ENCODE measurements at places on chromosomes 16 and 17.

DNA sequence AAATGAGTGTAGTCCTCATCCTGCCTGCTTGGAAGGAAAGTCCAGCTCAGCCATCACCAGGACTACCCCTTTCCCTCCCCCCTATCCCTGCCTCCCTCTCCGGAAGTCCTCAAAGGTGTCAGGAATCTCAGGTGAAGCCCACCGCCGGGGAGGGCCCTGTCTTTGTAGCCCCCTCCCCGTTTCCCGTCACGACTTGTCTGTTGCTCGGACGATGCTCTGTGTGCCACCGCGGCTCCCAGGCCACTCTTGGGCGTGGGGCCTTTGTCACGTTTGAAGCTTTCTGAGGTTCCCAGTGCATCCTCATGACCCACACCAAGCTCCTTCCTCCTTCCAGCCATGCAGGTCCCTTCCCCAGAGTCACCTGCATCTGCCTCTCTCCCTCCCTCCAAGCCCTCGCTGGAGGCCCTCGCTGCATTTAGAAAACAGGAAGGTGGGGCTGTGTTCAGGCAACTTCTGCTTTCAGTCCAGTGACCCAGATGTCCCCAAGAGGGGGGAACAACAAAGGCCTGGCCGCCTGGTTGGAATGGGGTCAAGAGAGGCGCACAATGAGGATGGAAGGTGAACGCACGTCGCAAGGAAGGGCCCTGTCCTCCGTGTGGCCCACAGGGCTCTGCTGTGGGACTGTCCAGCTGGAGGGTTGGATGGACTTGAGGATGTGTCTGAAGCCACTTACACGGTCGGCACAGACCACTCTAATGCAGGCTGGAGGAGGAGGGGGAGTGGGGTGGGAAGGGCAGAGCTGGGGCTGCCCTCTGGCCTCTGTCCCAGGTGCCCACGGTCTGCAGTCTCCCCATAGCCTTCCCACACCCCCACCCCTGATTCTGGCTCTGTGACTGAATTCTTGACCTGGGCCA lies 59.9 kb downstream of the OR1D5 start:
- no peak for DNase-seq

DNA sequence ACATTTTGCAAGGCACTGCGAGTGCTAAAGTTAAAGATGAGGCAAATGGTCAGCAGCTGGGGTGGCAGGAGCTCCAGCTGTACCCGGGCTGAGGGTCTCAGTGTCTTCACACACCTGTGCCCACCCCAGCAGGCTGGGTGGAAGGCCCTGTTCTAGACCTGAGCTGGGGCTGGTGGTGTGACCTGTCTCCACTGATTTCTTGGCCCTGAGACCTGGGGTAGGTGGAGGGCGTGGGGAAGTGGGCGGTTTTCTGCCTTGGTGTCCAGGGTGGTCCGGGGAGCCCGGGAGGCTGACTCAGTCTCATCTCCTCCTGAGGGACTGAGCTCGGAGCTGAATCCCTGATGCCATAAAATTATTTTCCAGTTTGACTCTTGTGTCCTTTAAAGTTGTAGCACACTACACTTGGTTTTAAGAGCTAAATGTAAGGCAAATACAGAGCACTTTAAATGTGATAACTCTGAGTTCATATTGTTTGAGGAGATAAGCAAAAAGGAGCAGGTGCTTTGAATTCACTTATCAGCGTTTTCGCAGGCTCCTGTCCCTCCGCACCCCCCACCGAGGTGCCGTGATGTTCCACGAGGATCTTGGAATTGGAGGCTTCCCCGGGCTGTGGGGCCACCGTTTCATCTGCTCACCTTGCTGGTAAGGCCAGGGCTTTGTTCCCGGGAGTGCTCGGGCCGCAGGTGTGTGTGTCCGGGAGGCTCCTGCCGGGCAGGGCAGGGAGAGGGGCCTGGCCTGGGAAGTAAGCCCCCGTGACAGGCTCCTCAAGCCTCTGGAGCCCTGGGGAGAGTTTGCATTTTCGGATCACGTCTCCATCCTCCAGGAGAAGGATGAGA lies 117.0 kb downstream of the AATF start:
- no peak for DNase-seq

- no peak for DNase-seq
Observed at GRCh38 chr16:9311303-9311954, 220.0 kb downstream of the HAPSTR1 start.

DNA sequence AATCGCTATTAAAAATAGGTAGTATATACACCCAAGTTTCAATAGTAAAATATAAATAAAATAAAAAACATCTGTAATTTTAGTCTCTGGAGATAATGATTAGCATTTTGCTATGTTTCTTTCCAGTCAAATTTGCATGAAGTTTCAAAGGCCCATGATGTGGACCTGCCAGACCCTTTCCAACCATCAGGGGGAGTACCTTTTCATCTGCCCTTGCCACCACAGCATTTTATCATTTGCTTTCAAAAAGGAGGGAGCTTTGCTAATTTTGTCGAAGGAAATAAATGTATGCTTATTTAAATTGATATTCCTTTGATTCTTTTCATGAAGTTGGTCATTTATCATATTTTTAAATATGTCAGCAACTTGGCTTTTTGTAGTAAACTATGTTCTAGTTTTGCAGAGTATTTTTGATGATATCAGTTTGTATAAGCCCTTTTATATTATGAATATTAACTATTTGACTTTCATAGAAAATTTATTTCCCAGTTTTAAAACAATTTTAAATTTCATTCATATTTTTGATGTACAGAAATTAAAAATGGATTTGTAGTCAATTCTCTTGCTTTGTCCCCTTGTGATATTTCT lies 115.2 kb upstream of the NETO2 start:
- no peak for DNase-seq

GRCh38 chr16:48164907-48165715 lies 9.3 kb upstream of the ABCC12 start:
- DNase-seq: peak; percentile 38

- DNase-seq: no peak
Observed at GRCh38 chr17:79406316-79406715, 204.5 kb downstream of the RBFOX3 start.

GRCh38 chr16:14505846-14506245 lies 124.2 kb downstream of the PARN start:
- DNase-seq: no peak

DNA sequence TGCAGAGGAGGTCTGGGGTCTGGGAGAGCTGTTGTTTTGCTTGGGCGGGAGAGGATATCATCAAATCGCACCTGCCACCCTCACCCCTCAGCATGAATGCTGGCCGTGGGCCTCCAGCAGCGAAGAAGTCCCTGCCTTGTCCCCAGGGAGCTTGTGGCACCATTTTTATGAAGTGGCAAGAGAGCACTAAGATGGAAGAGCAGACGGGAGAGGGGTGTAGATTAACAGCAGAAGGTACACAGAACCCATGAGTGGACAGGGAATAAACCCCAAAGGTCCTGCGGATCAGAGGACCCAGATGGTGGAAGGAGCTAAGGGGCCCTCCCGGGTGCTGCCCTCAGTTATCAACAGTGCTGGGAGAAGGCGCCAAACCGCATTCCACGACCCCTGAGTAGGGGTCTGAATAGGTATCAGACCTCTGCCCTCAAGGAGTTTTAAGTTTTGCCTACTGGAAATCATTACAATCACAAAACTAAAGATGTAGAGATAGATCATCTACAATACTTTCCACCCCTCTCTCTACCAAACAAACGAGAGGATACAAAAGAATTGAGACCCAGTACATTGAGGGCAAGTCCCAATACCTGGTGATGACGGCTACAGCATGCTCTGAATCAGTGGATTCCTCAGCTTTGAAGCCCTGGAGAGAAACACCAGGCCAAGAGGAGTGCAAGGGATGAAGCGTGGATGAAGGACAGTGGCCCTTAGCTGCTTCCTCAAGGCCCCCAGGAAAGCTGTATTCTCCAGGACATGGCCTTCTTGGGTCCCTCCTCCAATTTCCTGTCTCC lies 60.2 kb downstream of the CCDC182 start:
- no peak for DNase-seq

DNA sequence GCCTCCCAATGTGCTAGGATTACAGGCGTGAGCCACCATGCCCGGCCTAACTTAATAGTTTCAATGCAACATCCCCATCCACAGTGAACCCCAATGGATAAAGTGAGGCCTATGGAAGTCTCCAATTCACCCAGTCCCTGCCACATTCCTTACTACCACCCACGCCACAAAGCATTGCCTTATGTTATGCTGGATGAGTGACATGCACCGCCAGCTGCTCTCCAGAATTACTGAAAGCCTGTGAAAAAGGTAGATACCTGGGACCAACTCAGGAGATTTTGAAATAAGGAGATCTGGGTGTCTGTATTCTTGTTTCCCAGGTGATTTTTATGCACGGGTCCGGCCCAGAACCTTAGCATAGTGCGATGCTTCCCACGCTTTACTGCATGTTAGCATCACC lies 16.9 kb upstream of the GAS7 start:
- no peak for DNase-seq

DNA sequence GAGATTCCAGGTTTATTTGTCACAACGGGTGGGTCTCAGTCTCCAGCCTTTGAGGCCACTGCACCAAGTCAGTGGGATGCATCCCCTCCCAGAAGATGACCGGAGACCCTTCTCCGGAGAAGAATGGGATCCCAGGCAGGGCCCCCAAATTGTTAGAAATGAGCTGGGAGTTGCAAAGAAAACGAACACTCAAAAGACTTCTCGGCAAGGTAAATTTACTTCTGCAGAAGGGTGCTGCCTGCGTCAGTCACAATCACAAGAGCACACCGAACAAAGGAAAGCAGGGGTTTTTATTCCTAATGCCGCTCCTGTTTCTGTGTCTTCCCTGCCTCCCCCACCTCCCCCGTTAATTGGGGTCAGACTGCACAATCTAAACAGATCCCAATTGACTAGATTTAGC lies 61.4 kb downstream of the ATF7IP2 start:
- DNase-seq: no peak

DNA sequence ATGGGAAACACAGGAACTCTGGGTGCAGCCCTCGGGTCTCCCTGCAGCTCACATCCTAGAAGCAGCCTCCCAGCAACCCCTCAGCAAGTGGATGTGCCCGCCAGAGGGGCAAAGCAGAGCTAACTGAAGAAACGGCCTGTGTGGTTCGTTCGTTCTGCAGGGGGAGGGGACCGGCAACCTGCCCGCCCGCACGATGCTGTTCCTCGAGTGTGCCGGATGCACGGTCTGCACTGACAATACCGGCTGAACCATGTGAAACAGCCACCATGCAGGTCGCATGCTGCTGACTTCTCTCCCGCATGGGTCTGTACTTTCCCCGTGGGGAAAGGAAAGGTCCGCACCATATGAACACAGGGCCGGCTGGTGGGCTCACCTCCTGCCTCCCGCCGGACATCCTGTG lies 25.3 kb upstream of the C16orf95 start:
- DNase-seq: no peak

DNA sequence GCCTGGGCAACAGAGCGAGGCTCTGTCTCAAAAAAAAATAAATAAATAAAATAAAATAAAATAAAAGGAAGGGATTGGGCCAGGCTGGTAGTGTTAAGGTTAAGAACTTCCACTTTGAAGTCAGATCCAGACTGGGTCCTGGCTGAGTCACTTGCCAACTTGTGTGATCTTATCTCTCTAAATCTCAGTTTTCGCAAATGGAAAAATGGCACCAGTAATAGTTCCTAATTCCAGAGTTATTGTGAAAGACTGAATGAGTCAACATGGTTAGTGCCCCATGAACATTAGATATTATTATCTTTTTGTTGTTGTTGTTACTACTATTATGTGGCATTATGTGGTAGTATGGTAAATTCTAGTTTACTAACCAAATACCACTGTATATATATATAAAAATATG lies 188.0 kb upstream of the AXIN2 start:
- no peak for DNase-seq

DNA sequence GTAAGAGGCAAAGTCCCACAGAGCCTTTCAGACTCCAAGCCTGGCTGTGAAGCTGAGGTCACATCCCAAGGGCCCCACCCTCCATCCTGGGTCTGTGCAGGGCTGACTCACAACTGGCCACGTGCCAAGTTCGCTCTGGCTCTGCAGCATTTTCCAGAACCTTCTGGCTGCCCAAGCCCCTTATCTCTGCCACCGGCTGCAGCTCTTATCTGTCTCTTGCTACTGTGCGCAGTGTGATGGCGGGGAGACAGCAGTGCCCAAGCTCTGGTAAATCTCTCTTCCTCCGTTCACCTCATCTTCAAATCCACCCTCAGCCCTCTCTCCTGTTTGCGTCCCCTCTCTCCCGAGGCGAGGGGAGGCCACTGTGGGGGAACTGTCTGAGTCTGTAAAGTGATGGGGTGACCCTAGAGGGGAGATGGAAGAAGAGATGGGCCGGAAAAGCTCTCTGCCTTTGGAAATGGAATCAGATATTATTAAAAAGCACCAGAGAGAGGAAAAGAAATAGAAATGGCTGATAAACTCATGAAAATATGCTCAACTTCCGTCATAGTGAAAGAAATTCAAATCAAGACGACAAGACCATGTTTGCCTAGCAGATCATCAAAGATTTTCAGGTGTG lies 162.7 kb upstream of the CDC42EP4 start:
- peak; percentile 0 for DNase-seq

DNA sequence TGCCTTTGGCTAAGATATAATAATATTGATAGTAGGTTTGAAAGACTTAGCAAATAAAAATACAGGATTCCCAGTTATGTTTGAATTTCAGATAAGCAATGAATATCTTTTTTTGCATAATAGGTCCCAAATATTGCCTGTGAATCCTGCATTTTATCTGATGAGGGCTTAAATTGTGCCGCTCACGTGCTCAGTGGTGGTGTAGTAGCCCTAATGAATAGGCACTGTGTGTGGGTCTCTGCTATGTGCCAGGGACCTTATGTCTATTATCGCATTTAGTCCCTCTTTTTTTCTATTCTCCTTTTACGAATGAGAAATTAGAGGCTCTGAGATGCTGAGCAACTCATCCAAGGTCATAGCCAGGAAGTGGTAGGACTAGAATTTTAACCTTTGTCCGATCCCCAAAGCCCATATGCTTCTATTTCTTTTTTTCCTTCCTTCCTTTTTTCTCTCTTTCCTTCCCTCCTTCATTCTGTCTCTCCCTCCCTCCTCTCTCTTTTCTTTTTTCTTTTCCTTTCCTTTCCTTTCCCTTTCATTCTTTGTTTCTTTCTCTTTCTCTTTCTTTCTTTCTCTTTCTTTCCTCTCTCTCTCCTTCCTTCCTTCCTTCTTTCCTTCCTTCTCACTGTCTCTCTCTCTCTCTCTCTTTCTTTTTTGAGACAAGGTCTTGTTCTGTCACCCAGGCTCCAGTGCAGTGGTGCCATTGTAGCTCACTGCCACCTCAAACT lies 47.2 kb downstream of the RGS9 start:
- DNase-seq: no peak

DNA sequence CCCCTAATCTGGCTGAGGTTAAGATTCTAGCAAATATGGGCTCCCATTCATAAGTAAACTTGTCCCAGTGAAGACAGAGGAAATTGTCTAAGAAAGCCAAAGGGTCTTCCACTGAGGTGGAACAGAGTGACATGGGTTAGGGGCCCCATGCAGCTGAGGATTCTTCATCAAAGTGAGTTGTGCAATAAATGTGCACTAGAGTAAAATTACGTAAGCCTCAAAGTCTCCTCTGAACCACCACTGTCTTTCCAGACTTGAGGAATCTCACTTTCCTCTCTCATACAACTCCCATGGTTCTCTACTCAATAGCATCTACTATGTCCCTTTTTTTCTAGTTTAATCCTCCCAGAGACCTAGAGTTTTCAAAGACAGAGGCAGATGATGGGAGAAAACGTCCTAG lies 132.4 kb downstream of the CA10 start:
- no peak for DNase-seq

GRCh38 chr17:40076591-40076990 lies 13.8 kb downstream of the THRA start:
- no peak for DNase-seq

GRCh38 chr17:5873781-5874180 lies 196.4 kb upstream of the WSCD1 start:
- no peak for DNase-seq

All from stimulated activated CD8-positive, alpha-beta memory T cell treated with anti-CD3 and anti-CD28 coated beads, Interleukin-4, amount 100 ng/mL, for 4 hours (primary cell).